IPS DF 19.7 (cell line): ENCODE measurements at places on chromosomes 11 and 22.

GRCh38 chr11:117510646-117511045 lies 183.0 kb downstream of the CEP164 start:
- DNase-seq: no peak

DNA sequence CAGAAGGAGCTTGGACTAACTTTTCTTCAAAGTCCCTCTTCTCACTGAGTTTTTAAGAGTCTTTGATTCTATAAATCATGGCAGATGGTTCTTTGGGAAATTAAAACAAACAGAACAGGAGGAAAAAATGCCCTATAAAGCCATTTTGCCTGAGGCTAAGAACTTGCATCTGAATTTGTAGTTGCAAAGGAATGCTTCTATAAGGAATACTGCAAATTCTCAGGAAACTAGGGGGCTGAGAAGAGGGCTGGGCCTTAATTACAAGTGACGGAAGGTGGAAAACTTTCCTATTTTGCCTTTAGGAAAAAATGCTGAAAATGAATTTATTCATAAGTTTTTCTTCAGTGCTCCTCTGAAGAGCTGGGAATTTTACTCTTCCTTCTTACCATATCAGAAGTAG lies 90.0 kb upstream of the NARS2 start:
- DNase-seq: no peak

- no peak for DNase-seq
Measured at GRCh38 chr22:31086703-31087330, 5.7 kb downstream of the SMTN start.

- DNase-seq: no peak
Measured at GRCh38 chr22:30373331-30374325, 13.6 kb downstream of the RNF215 start.

DNA sequence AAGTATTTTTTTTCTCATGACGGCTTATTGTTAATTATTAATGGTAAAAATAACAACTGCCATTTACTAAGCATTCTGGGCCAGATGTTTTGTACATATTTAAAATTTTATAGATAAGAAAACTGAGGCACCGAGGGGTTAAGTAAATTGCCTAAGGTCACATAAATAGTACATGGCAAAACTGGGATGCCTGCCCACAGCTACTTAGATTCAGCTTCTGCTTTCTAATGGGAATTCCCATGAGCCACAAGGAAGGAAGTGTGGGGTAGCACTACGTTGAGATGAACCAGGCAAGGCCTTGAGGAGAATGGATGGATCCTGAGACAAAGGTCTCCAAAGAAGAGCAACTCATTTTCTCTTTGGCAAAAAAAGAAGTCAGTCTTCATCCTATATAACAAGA lies 11.9 kb upstream of the PHF21A start:
- no peak for DNase-seq

- no peak for DNase-seq
Measured at GRCh38 chr22:33565580-33565995, 354.7 kb downstream of the LARGE1 start.

DNA sequence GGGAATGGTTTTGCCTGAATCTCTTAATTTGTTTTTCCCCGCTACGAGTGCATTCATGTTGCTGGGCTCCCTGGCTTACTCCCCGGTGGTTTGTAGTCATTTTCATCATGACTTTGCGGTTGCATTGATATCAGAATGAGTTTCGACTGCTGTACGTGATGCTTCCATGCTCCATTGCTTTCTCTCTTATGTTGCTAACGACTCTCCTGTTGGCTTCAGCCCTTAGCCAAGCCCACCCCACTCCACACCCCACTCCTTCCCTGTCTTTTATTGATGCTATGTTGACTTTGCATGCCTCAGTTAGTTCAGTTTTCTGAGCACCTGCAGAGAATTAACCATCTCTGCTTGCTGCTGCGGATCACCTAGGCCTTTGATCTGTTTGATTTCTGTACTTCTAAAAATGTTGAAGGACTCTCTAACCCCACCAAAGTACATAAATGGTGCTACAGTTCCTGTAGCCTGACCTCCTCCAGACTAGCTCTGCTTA lies 65.3 kb downstream of the ARFGAP2 start:
- no peak for DNase-seq

DNA sequence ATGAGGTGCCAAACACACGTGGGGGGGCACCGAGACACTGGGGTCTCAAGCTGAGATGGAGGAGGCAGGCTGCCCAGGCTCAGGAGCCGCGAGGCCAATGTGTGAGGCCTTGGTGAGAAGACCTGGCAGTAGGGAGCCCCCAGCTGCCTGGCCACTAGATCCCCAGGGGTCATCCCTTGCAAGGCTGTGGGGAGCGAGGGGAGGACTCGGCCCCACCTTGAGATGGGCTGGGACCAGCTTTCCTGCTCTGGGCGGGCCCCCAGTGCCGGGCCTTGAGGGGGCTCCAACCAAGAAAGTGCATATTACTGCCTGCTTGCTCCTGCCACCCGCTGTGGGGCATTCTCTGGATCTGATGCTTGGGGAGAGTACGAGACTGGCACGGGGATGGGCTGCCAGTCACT lies 107.0 kb downstream of the CTTN start:
- DNase-seq: no peak

DNA sequence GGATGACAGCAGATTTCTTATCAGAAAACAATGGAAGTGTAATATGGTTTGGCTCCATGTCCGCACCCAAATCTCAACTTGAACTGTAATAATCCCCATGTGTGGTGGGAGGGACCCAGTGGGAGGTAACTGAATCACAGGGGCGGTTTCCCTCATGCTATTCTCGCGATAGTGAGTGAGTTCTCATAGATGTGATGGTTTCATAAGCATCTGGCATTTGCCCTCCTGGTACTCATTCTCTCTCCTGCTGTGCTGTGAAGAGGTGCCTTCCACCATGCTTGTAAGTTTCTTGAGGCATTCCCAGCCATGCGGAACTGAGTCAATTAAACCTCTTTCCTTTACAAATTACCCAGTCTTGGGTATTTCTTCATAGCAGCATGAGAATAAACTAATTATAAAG lies 81.0 kb upstream of the SCUBE2 start:
- no peak for DNase-seq

DNA sequence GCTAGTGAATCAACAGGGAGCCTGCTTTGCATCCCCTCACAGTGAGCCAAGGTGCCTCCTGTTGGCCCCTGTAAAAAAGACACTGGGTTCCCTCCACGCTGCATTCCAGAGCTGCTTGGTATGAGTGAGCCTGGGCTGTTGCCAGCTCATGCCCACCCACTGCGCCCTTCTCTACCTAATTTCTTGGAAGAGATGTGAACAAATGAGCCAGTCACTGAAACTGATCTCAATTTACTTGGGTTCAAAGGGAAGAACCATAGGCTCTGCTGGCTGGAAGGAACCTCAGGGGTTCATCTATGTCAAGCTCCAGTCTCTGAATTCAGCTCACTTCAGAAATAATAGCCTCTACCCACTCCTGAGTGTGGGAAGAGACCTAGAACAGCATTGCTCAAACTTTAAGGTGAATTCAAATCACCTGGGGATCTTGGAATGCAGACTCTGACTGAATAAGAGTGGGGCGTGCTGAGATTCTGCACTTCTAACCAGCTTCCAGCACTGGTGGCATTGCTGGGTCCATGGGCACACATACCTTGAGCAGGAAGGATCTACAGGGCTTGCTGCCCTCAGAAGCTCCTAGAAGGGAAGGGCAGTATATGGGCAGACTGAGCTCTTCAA lies 5.4 kb upstream of the TMPRSS4 start:
- no peak for DNase-seq

GRCh38 chr11:96748639-96749370 lies 359.0 kb downstream of the JRKL start:
- no peak for DNase-seq

GRCh38 chr11:64358907-64359711 lies at the start of gene RPS6KA4:
Gene RPS6KA4, plus strand, starts transcription at chr11:64359162. Its CDS starts 74 bp downstream, at chr11:64359236.
- no peak for DNase-seq

GRCh38 chr22:33723915-33724314 lies 196.4 kb downstream of the LARGE1 start:
- DNase-seq: no peak
